ENCODE measurements at places on chromosomes 2 and 18.

GRCh38 chr2:182980115-182980514, 58.1 kb downstream of the NCKAP1 start:
- peak; percentile 80 for DNase-seq

DNA sequence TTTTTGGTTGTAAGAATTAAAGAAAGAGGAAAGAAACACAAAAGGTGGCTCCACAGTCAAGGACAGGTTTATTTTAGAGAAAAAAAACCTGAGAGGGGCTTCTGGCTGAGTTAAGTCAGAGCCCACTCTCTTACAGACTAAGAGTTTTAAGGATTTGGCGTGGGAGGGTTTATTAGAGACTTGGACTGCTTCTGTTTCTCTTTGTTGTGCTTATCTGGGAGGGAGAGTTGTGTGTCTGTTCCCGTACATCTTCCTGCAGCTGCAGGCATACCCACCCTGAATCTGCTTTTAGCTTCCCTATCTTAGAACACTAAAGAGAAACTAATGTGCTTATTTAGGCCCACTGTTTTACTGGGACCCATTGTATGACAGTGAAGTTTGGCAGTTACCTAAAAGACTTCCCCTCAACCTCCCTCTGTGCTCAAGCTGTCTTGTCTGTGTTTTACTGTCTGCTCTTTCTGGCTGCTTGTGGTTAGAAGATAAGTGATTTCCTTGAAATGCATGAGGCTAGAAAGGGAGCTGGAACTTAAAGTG, 2.7 kb downstream of the RSAD2 start:
- peak; percentile 98 for DNase-seq

GRCh38 chr2:140187086-140187485, 1406.9 kb upstream of the NXPH2 start:
- no peak for DNase-seq

GRCh38 chr2:20491739-20492531, 45.1 kb downstream of the RHOB start:
- DNase-seq: no peak

DNA sequence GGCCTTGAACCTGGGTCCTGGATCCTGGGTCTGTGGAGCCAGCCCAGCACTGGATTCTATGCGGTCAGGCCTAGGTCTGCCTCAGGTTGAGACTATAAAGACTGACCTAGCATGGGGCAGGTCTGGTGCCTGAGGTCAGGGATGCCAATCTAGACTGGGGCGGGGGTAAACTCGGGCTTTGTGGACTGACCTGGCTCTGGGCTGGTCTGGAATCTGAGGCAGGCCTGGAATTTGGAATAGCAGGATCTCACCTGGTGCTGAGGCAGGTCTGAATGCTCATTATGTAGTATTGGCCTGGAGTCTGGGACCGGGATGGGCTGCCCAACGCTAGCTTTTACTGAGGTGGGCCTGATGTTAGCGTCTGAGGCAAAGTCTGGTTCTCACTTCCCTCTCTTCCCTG, 256.0 kb downstream of the KIAA1328 start:
- DNase-seq: no peak

DNA sequence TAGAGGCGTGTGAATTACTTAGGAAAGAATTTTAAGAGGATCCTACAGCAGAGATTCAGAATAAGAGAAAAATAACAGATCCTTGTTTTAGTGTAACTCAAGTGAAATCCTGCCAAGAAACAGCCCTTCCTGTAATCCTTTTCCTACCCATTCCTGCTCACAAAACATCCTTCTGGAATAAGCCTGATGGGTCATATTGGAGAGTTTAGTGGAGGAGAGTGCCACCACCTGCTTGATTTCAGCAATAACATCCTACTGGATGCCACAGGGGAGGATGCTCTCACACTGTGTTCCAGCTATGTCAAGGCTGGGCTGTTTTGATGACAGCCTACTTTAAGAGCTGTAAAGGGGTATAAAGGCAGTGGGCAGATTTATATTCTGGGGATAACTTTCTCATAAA, 54.8 kb upstream of the CCDC178 start:
- peak; percentile 4 for DNase-seq

- DNase-seq: no peak
Observed at GRCh38 chr2:46353509-46353908, 56.3 kb downstream of the EPAS1 start.

GRCh38 chr2:3738454-3738853, 35.1 kb downstream of the DCDC2C start:
- DNase-seq: peak; percentile 71

DNA sequence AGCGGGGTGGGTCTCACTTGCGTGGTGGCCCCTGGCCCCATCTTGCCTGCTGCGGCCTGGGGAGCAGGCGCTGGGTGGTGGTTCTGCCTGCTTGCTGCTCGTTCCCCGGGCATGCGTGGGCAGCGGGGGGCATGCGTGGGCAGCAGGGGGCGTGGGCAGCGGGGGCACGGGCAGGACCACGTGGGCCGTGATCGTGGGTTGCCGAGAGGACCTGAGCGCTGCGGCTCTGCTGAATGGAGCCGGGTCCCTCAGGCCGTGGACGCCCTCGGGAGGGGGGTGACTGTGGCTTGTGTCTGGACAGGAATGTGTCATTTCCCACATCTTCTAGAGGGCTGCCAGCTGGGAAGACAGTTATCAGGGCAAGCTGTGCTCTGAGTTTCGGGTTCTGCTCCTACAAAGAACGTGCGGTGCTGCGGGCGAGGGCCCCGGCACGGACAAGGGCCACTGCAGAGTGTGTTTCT, 8.3 kb upstream of the GAL3ST2 start:
- DNase-seq: no peak

GRCh38 chr2:99765731-99766318, 276.0 kb upstream of the REV1 start:
- DNase-seq: no peak

DNA sequence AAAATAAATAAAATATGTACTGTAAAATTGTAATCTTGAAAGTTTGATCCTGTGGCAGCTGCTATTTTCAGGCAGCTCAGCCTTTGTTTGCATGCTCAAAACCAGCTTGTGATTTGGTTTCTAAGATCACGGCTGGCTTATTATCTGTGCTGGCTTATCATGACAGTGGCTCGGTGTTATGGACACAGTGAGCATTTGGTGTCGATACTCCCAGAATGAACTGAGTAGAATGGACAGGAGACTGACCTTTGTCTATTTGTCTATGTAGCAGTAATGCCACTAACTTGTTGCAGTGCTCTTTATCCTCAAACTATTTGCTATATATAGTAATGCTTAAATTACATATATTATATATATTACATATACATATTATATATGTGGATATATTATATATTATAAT, 58.8 kb downstream of the NEDD4L start:
- no peak for DNase-seq

- no peak for DNase-seq
Observed at GRCh38 chr18:79479116-79479760, 83.5 kb downstream of the NFATC1 start.

DNA sequence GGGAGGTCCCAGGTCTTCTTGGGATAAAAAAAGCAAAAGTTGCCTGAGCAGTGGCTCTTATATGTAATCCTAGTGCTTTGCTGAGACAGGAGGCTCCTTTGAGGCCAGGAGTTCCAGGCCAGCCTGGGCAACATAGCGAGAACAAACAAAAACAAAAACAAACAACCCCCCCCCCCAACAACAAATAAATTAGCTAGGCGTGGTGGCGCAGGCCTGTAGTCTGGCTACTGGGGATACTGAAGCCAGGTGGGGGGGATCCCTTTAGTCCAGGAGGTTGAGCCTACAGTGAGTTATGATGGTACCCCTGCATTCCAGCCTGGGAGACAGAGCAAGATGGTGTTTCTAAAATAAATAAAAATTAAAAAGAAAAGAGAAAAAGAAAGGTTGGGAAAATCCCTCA, 5.4 kb downstream of the GAREM2 start:
- no peak for DNase-seq

DNA sequence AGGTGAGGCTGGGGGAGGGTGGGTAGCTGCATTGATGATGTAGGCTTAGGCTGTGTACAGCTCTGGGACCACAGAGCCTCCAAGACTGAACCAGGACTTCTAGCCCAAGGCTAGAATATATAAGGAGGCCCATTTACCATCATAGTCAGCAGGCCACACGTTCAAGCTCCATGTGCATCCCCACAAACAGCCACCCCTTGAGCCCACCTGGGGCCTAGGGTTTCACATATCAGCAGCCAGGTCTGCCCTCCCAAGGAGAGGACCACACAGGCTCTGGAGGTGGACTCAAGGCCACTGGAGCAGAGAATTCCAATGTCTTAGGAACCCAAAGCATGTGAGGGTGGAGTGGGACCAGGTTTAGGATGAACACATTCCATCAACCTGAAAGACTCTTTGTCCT, 230.5 kb downstream of the TTC32 start:
- no peak for DNase-seq

DNA sequence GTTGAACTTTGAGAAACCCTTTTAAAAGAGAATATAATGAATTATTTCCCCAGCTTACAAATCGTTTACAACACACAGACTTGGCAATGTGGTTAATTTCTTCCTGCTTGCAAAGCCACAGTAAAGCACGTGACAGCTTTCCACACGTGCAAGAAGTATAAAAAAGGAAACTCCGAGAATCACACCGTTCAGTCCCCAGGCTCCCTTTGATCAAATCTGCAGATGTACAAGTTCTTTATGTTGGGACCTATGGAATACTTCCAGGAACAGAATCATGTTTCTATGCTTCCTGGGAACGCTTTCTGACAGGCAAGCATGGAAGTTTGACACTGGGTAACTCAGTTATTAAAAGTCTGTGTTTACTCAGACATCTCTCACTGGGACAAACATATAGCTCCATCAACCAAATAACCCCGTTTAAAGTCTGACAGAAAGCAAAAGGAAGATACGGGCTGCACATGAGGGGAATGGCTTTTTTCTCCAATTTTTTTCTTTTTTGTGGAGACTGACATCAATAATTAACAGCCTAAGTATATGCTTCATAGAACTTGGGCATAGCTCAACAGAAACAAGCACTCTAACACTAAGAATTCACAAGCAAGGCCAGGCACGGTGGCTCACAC, 134.8 kb downstream of the EIPR1 start:
- DNase-seq: peak; percentile 79

GRCh38 chr2:218367415-218368149, 10.9 kb downstream of the CATIP start:
- DNase-seq: peak; percentile 98

GRCh38 chr2:74585406-74586185, 31.1 kb downstream of the DOK1 start:
- peak; percentile 66 for DNase-seq

DNA sequence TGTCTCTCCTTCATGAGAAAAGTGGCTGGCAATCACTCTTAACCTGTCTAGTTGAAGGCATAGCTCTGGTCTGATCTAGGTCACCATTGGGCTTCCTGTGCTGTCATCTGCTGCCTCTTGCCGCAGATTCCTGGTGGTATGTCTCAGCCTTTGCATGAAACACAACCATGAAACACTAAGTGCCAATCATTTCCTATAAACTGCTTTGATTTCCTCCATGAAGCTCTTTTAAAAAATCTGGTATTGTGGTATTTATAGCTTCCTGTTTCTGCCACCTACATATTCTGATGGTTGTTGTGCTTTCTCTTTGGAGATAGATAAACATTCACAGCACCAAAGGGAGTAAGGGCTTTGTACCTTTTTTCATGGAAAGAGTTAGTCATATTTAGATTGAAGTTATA, 120.0 kb upstream of the EPC2 start:
- DNase-seq: peak; percentile 34

- DNase-seq: no peak
Observed at GRCh38 chr2:196096982-196097745, 28.5 kb upstream of the DNAH7 start.

GRCh38 chr2:981258-981657, 30.6 kb downstream of the SNTG2 start:
- no peak for DNase-seq

GRCh38 chr2:100891906-100892642, 72.1 kb downstream of the NPAS2 start:
- DNase-seq: peak; percentile 76

GRCh38 chr18:6405237-6406074, 9.3 kb downstream of the L3MBTL4 start:
- no peak for DNase-seq

DNA sequence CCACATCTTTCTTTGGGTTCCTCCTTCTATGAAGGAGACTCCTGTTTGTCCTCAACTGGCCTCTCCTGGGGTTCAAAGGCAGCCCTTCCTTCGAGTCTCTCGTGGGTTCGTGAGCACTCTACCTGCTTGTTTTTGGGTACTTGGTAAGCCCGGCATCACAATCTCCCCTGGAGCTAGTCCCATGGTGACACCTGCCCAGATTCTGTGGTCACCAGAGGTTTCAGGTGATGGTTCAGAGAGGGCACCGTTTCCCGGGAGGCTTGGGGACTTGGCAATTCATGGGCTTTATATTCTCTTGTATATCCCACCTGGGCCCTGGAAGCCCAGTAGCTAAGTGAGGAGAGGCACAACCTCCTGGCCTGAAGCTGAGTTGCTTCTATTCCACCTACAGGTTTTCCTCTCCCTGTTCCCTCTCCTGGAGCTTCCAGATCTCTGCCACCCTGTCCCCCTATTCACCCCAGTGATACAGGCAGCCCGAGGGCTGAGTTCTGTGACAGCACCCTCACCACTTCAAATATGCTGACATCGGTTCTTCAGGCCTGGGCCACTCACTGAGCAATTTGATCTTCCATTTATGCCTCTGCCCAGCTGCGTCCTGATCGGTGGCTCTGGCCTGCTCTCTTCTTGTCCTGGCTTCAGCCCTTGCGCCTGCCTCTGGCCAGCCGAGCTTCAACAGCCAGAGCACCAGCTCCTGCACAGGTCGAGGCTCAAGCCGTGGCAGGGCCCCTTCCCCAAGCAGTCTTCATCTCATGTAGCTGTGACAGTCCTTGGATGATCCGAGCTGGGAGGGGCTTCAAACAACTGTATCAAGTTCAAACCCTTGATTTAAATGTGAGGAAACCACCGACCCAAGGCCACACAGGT, 91.5 kb downstream of the MSH2 start:
- DNase-seq: no peak

- no peak for DNase-seq
Observed at GRCh38 chr2:175750195-175750594, 251.9 kb downstream of the LNPK start.

- no peak for DNase-seq
Observed at GRCh38 chr2:111155610-111156009, 34.9 kb downstream of the BCL2L11 start.

- no peak for DNase-seq
Observed at GRCh38 chr2:1308678-1309077, 104.6 kb upstream of the TPO start.

- peak; percentile 21 for DNase-seq
Observed at GRCh38 chr2:120546048-120546864, 189.4 kb upstream of the GLI2 start.

GRCh38 chr2:127570282-127571250, 35.1 kb downstream of the MYO7B start:
- no peak for DNase-seq

- peak; percentile 65 for DNase-seq
Observed at GRCh38 chr18:79139206-79139605, 70.0 kb downstream of the ATP9B start.

- DNase-seq: no peak
Observed at GRCh38 chr18:8957731-8958130, 144.8 kb upstream of the NDUFV2 start.

- DNase-seq: no peak
Observed at GRCh38 chr2:30987566-30987965, 150.7 kb downstream of the GALNT14 start.

GRCh38 chr2:185127412-185127811, 529.1 kb downstream of the ZNF804A start:
- no peak for DNase-seq
